ENCODE measurements at places on chromosomes 2 and 18. TPM values are rescaled to one million over a fixed set of nuclear protein-coding genes. Genes with fewer than 3 reads are reported as not detected.

LDLRAD4 gene
- 42.4 TPM for polyA plus RNA-seq

HAAO gene
- polyA plus RNA-seq = not detected

EGR4 gene
- polyA plus RNA-seq = not detected

PLCL1 gene
- 21.3 TPM for polyA plus RNA-seq

PSD4 gene
- polyA plus RNA-seq = 26.3 TPM
